Kidney epithelial cell (primary cell): ENCODE measurements at places on chromosomes 13 and 19.

DNA sequence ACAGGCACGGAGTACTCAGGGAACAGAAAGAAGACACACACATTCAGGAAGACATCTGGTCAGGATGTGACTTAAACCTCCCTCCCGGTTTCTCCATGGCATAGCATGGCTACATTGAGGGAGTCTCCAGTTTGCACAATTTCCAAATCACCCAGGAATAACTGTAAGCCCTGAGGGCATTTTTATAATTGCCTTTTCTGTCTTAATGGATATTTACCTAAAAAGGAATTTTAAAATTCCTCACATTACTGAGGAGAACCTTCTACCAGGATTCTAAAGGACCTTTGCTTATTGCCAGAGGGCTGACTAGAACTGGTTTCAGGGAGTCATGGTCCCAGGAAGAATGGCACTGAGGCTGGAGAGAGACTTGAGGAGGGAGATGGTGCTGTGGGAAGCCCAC is 21.4 kb downstream of the PEG3 start:
- no peak for DNase-seq

GRCh38 chr19:2462635-2463421 is 6.1 kb upstream of the LMNB2 start:
- DNase-seq = no peak

DNA sequence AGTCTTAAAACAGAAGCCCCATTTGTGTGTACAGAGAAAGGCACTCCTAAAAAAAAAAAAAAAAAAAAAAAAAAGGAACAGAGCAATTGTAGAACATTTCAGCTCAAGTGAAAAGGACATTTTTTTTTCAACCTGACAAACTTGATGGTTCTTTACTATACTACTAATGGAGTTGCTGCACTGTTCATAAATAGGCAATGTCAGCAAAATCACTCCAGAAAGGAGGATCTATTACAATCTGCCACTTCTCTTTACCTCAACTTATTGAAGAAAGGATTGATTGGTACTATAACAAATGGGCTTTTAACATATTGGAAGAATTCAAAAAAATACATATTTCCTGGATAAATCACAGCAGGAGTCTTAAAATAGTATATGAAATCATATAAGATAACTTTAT is 1517.7 kb downstream of the SLITRK1 start:
- no peak for DNase-seq

DNA sequence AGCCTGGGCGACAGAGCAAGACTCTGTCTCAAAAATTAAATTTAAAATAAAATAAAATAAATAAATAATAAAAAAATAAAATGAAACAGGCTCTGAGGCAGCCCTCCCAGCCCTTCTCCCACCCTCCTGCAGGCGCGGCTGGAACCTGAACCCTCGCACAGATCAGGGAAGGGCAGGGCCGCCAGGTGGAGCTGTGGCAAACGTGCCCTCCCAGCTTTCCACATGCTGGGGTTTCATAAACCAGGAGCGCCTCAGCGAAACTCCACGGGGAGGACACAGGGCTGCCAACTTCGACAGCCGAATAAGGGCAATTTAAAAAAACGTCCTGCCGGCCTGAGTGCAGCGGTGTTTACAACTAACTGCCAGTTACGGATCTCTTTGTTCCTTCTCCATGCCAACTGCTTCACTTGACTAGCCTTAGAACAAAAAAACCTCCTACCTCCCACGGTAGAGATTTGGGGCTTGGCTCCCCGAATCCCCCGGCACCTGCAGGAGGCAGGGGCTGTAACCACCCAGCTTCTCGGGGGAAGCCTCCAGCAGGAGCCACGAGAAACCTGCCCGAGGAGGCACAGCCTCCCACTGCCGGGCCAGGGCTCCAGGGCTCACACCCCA is 15.9 kb downstream of the ZNF787 start:
- DNase-seq = peak; percentile 49

DNA sequence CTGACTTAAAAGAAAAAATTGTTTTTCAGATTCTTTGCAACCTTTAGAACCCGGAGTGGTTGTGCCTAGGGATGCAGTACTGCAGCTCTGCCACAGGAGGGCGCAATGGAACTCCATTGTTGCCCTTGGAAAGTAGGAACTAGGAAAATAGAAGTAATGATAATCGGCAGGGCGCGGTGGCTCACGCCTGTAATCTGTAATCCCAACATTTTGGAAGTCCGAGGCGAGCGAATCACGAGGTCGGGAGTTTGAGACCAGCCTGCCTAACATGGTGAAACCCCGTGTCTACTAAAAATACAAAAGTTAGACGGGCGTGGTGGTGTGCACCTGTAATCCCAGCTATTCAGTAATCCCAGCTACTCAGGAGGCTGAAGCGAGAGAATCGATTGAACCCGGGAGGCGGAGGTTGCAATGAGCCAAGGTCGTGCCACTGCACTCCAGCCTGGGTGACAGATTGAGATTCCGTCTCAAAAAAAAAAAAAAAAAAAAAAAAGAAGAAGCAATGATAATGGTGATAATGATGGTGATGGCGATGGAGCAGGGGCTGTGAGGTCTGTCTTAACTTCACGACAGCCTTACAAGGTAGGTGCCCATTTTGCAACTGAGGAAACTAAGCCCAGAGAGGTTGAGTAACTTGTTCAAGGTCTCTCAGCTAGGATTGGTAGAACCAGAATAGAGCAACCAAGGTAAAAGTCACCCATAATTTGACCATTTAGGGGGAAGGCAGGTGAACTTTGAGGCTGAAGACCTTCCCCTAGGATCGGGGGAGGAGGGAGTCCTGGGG is 5.5 kb upstream of the ADAMTS10 start:
- DNase-seq = no peak

- DNase-seq = no peak
Observed at GRCh38 chr13:71251292-71251951, 615.6 kb downstream of the DACH1 start.

GRCh38 chr19:7858109-7858770 is 15.9 kb downstream of the PRR36 start:
- no peak for DNase-seq

- DNase-seq = no peak
Observed at GRCh38 chr19:4371247-4372164, 28.1 kb downstream of the MPND start.

GRCh38 chr13:59545007-59545406 is 618.7 kb downstream of the DIAPH3 start:
- no peak for DNase-seq

DNA sequence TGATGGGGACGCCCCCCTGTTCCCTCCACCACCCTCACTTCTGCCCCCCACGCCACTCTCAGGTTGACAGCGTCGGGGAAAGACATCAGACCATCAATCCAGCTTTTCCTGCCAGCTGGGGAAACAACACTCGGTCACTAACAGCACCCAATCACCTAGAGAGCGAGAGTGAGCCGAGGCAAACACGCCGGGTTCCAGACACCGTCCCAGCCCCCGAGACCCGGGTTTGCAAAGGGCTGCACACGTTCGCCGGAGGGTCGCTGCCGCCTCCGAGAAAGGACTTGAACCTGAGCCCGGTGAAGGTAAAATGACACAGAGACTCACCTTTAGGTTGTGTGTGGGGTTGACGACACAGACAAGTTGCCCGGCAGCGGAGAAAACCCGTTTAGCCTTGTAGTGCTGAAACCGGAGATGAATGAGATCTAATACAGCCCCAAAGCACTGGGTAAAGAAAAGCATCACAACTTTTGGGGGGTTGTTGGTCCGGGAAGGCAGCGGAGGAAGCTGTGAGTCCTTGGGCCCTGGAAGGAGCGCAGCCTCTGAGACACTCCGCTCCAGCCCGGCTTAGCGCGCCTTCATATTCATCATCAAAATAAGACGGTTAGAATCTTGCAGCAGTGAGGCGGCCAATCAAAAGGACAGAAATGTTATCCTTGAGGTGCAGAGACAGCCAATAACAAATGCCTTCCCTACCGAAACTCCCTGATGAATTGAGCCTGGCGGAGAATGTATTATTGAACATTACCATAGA is at the start of gene SIAH3:
TSS of gene SIAH3 (minus strand) at position 583 of the 751 bp plus-strand sequence. CDS start at position 459, 124 bp downstream.
- no peak for DNase-seq

DNA sequence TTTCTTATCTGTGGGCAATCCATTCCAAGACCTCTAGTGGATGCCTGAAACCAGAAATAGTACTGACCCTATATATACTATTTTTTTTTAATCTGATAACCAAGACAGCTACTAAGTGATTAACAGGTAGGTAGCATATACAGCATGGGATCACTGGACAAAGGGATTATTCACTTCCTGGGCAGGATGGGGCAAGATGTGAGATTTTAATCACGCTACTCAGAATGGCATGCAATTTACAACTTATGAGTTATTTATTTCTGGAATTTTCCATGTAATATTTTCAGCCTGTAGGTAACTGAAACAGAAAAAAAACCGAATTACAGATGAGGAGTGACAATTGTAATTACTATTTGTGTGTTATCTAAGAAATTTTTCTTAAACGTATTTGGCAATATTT is 41.2 kb downstream of the ZIC2 start:
- no peak for DNase-seq

DNA sequence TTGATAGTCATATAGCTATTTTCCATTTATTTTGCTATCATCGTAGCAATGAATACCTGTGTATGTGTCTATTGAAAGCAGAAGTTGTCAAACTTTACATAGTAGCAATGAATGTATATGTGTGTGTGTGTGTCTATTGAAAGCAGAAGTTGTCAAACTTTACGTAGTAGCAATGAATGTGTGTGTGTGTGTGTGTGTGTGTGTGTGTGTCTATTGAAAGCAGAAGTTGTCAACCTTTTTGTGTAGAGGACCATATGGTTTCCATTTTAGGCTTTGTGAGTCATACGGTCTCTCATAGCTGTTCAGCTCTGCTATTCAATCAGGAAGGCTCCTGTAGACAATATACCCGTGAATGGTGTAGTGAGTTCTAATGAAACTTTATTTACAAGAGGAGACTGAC is 20.8 kb downstream of the NLRP4 start:
- DNase-seq = no peak

DNA sequence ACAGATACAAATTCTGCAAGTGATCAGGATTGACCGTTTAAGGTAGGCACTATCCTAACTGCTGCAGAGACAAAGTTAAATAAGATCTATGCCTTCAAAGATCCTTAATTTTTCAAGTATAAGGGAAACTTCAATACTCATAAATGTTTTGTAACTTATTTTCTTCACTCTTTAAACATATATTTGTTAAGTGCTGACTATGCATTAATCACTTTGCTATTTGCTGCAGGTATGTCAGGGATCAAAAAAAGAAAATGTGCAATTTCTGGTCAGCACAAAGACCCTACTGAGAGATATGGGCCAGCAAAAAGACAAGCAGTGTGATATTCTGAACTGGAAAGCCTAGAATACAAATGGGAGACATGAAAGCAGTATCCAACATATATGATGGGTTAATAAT is 756.1 kb upstream of the PCDH9 start:
- no peak for DNase-seq

DNA sequence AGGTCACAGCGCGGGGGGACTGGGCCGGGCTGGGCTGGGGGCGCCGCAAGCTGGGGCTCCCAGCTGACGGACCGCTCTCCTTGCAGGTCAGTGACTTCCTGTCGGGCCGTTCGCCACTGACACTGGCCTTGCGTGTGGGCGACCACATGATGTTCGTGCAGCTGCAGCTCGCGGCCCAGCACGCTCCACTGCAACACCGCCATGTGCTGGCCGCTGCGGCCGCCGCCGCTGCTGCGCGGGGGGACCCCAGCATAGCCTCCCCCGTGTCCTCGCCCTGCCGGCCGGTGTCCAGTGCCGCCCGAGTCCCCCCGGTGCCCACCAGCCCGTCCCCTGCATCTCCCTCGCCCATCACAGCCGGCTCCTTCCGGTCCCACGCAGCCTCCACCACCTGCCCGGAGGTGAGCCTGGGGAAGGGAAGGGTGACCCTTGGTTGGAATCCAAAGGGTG is 5.7 kb downstream of the MIDN start:
- no peak for DNase-seq

GRCh38 chr13:97429681-97430081 is 4.3 kb upstream of the RAP2A start:
- no peak for DNase-seq

DNA sequence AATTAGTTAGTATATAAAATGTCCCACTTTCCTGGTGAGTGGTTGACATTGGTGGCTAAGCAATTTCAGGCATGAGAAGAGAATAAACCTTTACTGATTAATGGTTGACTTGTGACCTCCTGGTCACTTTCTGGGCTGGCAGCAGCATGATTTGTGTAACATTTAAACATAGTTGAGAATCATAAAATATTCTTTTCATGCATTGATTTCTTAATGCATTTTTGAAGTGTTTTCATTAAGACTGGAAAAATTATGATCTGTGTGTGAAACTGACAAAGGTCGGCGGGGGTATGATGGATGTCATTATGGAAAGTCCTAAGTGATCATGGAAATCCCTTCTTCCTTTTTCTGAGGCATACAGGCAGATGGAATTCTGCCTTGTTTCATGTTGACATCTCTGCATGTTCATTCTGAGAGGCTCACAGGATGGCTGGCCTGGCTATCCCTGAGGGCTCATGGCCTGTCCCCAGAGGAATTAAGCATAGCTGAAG is 98.7 kb upstream of the RNF113B start:
- DNase-seq = no peak

DNA sequence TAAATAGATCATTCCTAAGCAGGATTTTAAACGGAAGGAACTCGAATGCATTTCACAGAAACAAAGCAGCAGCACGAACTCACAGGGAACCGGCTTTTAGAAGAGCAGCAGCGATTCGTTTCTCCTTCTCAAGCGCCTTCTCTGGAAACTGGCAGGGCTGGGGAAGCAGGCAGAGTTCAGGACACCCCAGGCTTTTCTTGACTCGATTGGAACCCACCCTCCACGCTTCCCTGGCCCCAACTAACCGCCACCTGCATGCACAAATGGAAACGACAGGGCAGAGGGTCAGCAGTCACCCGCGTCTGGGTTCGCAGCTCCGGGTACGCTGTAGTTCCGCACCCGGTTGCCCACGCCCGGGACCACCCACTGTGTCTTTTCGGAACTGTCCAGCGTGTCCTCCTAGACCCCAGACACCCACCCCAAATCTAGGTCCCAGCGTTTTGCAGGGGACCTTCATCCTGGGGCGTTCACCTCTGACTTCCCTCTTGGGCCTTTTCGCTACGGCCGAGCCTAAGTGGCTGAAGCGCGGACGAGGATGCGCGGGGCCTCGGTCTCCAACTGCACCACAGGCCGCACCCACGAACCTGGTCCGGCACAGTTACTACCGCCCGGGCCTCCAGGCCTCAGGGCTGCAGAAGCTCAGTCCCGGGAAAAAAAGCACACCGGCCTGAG is 500 bp downstream of the ZFP30 start:
- no peak for DNase-seq

GRCh38 chr19:3095441-3096191 is 1.5 kb downstream of the GNA11 start:
- no peak for DNase-seq

GRCh38 chr13:94525781-94526180 is 46.3 kb upstream of the DCT start:
- no peak for DNase-seq

- DNase-seq = no peak
Observed at GRCh38 chr13:91574766-91575165, 176.3 kb downstream of the GPC5 start.
